ENCODE measurements at places on chromosomes 3 and 15.

DNA sequence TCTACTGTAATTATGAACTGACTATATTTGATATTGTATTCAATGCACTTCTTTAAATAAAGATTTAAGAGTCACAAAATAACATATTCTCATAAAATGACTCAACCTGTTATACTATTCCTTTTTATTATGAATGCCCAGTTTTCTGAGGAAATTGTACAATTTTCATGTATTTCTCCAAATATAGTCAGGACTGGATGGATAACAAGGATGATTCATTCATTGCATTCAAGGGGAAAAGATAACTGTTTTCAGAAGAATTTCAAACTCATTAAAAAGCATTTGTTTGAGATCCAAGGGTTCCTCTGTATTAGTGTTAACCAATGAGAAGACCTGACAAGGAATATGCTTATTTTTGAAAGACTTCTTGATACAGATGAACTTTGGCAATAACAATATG, 163.7 kb downstream of the MEIS2 start:
- DNase-seq, result no peak

- DNase-seq, result peak; percentile 24
These were observed 401.3 kb upstream of the CFAP20DC start for GRCh38 chr3:59450946-59451763.

DNA sequence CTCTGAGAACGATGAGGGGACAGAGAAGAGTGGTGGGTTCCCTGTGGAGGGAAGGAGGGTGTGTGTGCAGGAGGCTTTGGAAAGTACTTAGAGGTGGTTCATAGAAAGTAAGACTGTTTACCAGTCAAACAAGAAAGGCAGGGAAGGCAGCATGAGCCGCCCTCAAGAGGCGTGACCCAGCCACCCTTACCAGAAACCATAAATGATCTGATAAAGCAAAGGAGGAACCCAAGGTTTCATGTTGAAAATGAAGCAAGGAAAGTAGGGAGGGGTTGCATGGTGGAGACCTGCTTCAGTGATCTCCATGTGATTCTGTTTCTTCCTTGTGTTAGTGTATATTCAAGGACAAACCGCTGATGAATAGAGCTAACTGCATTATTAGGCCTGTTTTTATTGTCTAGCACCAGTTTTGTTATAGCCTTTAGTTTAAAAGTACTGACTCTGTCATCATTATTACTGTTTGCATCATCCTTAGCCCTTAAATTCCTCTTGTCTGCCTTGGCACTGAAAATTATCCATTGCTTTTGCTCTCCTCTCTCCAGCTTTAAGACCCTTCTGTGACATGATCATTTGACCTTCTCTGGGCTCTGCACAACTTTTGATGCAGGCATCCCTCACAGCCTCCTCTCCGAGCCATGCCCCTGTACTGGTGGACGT, 96.1 kb downstream of the STAC start:
- DNase-seq, result no peak

- DNase-seq, result no peak
These were observed 48.8 kb downstream of the EPHA6 start for GRCh38 chr3:96863129-96863740.

DNA sequence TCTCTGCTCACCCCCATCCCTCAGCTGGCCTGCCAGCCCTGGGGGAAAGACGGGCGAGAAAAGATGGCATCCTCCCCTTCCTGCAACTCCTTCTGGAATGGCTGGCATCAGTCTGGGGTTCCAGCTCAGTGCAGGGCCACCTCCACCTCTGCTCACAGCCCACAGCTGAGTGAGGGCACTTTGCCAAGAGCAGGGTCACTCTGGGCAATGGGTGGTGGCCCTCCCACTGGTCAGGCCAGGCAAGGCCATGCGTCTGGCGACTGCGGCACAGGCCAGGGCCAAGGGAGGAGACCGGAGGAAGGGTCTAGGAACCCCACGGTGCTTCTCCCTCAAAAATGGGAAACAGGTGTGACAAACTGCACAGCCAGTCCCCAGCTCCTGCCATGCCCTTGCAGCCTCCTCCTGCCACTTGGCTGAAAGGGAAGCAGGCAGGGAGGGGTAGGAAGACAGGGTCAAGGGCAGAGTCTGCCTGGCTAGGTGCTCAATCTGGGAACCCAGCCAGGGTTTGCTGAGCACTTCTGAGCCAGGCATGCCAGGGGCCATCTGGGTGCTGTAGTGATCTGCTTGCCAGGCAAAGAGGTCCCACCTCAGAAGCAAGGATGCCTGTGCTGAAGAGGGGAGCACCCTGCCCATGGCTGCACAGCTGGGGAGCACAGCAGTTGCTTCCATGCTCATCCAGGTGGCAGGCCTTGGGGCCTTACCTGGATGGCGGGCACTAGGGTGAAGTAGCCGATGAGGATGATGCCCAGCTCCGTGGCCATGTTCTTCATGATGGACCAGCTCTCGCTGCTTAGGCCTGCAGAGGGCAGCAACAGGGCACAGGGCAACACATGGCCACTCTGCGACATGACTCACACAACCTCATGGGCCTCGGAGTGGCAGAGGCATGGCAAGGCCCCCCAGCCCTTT, 41.2 kb downstream of the PTPN23 start:
- DNase-seq, result no peak

- DNase-seq, result no peak
These were observed 433.6 kb upstream of the DPH6 start for GRCh38 chr15:35979608-35980007.

DNA sequence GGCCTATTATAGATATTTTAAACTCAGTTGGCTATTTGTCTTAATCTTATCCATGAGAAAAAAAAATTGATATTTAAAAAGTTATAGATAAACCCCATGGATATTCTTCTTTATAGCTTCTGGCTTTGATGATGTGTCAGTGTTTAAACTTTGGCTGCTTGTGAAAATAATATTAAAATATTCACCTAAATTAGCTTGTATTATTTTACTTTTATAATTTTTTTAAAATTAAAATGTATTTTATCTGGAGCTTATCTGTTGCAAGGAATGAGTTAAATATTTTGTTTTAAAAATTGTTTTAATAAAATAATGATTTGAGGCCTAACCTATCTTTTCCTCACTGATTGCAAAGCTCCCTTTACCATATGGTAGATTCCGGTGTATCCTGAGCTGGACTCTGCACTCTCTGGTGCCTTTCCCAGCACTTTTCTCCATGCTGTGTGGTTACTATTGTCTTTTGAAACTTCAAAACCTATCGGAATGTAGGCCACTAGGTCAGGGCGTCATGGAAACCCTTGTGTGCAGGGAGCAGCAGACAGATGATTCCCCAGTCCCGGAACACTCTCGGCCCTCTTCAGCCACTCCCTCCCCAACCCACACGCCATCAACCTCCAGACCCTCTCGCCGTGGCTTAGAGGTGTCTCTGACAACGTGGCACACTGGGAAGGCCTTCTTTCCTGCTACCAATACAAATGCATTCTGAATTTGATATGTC, 252.3 kb upstream of the ATP10A start:
- DNase-seq, result no peak

GRCh38 chr3:195219351-195220230, 51.4 kb downstream of the XXYLT1 start:
- DNase-seq, result no peak

GRCh38 chr3:134721214-134721613, 70.4 kb upstream of the KY start:
- no peak for DNase-seq

- no peak for DNase-seq
These were observed 28.5 kb downstream of the EFCAB12 start for GRCh38 chr3:129399895-129400357.

- no peak for DNase-seq
These were observed 384.2 kb downstream of the CGGBP1 start for GRCh38 chr3:87674397-87675161.
